ENCODE measurements at places on chromosomes 11 and 22.

GRCh38 chr11:91164452-91164822, 941.6 kb upstream of the CHORDC1 start:
- no peak for DNase-seq

- no peak for DNase-seq
Observed at GRCh38 chr11:21472261-21472660, 720.6 kb upstream of the ANO5 start.

DNA sequence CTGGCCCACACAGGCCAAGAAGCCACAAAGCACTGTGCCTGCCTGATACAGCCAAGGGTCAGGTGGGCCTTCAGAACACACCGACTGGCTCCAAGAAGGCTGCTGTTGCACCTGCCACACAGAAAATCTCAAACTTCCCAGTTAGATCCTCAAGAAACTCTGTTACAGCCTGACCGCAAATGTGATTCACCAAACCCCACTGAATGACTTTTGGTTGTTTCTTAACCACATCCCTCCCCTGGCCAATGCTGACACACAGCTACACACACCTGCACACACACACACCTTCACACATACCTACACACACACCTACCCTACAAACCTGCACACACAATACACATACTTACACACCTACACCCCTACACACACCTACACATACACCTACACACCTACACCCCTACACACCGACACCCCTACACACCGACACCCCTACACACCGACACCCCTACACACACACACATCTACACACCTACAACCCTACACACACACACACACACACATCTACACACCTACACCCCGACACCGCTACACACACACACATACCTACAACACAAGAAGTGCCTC, 31.5 kb downstream of the CDKN1C start:
- no peak for DNase-seq

- no peak for DNase-seq
Observed at GRCh38 chr22:31566484-31566883, 70.1 kb downstream of the SFI1 start.

- no peak for DNase-seq
Observed at GRCh38 chr11:128519338-128519737, 68.0 kb downstream of the ETS1 start.

DNA sequence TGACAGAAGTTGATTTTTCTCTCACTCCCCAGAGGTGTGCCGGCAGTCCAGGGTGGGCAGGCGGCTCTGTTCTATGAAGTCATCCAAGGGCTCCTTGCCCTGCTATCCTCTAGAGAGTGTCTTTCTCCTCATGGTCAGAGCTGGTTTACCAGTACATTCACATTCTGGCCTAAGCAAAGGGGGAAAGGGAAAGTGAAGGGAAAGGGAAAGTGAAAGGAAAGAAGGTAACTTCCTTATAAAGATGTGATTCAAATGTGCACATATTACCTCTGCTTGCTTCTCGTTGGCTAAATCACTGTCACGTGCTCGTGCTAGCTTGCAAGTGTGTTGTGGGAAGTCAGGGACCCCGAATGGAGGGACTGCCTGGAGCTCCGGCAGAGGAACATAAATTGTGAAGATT, 2.9 kb upstream of the HTATIP2 start:
- DNase-seq: peak; percentile 24

- no peak for DNase-seq
Observed at GRCh38 chr22:38097058-38097457, 13.1 kb upstream of the SLC16A8 start.

- DNase-seq: no peak
Observed at GRCh38 chr22:22406445-22407027, 102.0 kb downstream of the ZNF280B start.

GRCh38 chr22:31730344-31730711, 19.6 kb downstream of the PRR14L start:
- no peak for DNase-seq

- DNase-seq: no peak
Observed at GRCh38 chr11:94186342-94187203, 57.9 kb downstream of the PANX1 start.

DNA sequence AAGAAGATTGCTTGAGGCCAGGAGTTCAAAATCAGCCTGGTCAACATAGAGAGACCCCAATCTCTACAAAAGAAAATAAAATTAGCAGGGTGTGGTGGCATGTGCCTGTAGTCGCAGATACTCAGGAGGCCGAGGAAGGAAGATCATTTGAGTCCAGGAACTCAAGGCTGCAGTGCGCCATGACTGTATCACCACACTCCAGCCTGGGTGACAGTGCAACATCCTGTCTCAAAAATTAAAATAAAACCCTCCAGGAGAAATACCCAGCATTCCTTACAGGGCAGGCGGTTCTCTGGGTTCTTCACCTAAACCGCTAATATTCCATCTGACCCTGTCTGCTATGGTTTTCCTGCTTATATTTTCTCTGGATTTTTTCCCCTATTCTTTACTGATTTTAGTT, 13.5 kb downstream of the TCF20 start:
- DNase-seq: no peak

- DNase-seq: no peak
Observed at GRCh38 chr11:20357150-20357549, 6.4 kb upstream of the HTATIP2 start.

GRCh38 chr22:37062702-37063381, 11.3 kb downstream of the KCTD17 start:
- no peak for DNase-seq

DNA sequence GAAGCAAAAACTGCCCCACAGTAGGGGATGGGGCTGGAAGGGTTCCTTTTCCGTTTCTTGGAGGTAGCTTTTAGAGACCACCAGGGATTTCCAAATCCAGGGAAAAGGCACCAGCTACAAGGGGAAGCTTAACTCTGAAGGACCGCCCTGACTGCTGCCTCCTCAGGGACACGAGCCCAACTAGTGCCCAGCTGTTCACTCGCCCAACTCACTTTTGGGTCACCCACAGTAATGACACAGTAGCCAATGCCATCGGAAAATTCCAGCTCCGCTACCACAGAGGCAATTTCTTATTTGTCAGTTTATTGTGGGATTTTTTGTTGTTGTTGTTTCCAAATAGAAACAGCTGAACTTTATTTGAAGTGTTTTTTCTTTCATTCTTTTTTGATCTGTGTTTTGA, 141.3 kb downstream of the ATXN10 start:
- no peak for DNase-seq

- DNase-seq: peak; percentile 0
Observed at GRCh38 chr11:88886796-88887195, 179.0 kb downstream of the GRM5 start.

DNA sequence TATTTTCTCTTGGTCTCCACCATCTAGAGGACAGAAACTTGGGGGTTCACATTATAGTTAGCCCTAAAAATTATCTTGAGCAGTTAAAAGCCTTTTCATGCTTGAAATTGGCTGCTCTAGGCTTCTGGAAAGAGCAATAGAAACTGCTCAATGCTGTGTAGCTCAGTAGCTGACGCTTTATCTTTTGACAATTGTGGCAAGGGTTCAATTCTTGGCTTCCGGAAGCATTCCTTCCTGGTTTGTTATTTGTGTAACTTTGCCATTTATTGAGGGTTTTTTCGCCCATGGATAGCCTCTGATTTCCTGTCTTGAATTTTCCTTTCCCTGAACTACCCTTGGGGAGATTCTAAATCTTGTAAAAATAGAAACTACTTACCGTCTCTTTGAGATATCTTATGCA, 10.3 kb upstream of the OR56A1 start:
- no peak for DNase-seq

GRCh38 chr22:25030636-25031035, 78.1 kb downstream of the KIAA1671 start:
- DNase-seq: no peak

DNA sequence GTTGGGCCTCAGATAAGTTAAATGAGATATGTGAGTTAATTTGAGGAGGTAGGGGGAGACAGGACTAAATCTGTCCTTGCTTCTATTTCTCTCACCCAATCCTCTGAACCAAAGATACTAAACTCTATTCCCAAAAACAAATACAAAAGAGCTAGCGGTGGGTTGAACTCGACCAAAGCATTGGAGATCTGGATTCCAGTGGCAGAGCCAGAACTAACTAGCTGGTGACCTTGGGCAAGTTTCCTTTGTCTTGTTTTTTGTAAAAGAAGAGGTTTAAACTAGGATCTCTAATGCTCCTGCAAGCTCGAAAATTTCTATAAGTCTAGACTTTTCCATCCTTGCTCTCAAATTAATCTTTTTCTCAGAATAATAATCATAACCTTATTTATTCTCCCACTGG, 1.5 kb downstream of the ME3 start:
- DNase-seq: no peak

GRCh38 chr11:72111300-72112142, 974 bp downstream of the ANAPC15 start:
- DNase-seq: no peak

DNA sequence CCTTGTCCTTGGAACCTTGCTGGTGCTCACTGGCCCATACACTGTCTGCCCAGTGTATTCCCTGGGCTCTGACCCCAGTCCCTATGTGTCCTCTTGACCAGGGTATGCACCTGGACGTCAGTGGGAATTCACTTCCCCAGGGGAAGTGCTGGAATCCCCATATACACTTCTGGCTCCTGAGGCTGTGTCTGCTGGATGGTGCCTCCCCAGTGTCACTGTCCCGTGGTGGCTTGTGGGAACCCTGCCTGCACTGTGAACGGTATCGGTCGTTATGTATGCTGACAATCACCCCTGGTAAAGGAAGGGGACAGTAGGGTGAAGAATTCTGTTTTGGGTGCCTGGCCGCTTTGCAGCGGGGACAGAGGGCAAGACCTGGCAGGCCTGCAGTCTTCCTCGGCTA, 95.9 kb downstream of the RRM1 start:
- no peak for DNase-seq

DNA sequence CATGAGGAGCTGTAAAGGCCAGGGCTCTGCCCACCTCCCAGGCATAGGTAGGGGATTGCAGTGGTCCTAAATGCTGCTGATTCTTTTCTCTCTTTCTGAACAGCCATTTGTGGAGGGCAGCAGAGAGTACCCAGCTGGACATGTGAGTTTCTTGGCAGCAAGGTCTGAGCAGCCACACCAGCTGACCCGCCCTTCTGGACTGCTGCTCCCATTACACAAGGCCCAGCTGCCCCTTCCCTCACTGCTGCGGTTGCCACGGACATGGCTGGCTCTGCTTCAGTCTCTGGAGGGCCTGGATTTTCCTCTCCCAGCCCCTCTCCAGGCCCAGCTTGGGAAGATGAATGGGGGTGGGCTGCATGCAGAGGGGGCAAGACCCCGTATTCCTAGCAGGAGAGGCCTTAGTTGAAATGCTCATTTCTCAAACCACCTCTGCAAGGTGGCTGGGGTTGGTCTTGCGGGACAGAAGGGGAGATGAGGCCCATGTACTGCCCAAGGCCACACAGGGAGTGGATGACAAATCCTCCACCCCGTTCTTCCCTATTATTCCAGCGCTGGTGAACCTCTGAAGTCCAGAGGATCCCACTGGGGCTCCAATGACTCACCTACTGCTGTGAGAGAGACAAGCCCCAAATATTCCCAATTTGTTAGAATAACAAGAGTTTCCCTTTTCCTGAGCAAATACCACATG, 4.6 kb downstream of the LGALS12 start:
- DNase-seq: no peak

DNA sequence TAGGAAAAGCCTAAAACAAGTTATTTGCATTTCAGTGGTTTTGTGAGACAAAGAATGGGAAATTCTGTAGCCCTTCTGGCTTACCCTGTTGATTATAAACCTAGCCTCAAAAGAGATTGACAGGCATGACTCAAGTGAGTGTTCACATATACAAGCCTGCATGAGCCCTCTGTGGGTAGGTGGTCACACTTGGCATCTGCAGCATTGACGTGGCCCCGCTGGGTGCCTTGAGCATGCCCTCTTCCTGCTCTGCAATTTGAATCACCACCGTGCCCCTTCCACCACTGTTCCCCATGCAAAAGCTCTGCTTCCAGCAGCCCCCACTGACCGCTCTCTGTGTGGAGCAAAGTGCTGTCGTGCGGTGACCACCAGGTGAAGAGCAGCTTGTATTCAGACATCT, 21.0 kb upstream of the ADSL start:
- DNase-seq: no peak

GRCh38 chr11:104380358-104380757, 216.4 kb upstream of the PDGFD start:
- DNase-seq: no peak

DNA sequence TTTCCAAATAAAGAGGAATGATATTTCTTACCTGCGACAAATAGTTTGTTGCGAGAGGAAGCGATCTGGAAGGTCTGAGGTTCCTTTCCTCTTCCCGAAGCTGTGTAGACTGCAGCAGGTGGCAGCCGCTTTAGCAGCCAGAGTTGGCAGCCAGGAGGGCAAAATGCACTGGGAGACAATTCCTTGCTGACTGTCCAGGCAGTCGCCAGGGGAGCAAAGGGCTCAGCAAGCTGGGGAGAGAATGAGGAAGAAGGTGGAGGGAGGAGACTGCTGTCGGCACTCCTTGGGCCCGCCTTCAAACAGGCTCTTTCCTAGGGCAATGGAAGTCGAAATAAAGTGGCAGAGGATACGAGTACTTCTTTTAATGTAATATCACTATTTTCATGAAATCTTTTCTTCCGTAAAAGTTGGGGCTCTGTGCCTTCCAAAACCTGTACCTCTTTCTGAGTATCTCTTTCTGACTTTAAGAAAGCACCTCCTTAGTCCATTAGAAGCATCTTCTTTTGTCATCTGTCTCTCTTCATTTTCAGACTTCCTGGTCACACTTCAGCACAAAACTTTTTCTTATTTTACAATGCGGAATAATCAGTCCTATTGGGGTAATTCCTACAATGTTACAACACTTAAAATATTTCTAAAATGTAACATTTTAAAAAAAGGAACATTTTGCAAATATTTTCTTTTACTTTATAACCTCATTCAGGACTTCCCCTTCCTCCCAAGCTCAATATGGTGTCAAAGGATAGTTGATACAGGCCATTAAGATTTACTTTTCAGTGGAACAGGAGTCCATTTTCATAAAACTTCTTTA, at the start of gene IL18:
Gene IL18 (minus strand): TSS at position 220 of the 811 bp plus-strand sequence. CDS start 9,041 bp downstream, outside the sequence.
- DNase-seq: peak; percentile 41

GRCh38 chr22:50506611-50507420, 686 bp downstream of the LMF2 start:
- DNase-seq: no peak

- no peak for DNase-seq
Observed at GRCh38 chr11:72254299-72254993, 10.5 kb upstream of the PHOX2A start.

DNA sequence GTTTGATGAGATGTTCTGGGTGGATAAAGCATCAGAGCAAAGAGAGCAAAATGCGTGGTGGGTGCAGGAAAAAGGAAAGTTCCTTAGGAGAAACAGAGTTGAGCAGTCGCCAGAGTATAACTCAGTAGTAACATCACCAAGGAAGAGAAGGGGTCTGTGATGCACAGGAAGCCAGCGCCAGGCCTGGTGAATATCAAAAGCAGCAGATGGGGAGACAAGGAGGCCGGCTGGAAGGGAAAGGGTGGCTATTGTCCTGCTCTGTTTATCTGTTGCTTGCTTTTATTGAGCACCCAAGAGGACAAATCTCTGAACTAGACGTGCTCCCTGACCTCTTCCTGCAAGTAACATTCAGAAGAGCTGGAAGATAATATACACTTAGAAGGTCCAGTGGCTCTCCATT, 52.7 kb upstream of the GRAMD1B start:
- no peak for DNase-seq

- no peak for DNase-seq
Observed at GRCh38 chr11:1868636-1869291, 15.9 kb downstream of the LSP1 start.

Measured in HL-60 (cell line).